ENCODE measurements at places on chromosomes 6 and 20.

GRCh38 chr20:7765221-7765620 lies 175.0 kb downstream of the HAO1 start:
- no peak for DNase-seq

DNA sequence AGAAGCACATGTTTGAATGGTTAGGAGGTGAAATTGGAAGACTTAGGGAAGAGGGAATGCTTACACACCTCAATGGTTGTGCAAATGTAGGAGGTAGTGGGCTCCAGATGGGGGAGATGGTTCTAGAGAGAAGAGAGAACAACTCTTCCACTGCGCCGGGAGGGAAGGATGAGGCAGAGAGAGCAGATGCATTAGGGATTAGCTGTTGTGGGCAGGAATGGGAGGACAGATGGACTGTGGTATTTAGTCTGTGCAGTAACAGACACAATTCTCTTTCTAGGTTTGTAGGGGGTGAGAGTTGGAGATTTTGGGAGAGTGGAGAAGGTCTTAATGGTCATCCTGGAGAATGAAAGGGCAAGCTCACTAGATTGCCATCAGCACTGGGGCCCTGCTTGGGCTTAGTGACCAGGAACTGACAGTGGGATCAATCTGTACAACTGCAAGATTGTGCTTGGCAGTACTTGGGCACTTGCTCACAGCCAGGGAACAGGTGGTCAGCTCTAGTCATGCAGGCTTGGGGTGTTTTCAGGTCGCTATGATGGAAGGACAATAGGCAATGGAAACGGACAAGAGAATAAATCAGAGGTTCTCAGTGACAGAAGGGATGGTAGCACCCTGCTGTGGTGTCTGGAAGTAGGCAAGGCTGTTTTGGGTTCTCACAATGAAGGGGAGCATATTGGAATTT lies 182.0 kb upstream of the MYLIP start:
- DNase-seq = no peak

GRCh38 chr20:32672982-32673851 lies 524 bp downstream of the C20orf203 start:
- DNase-seq = no peak

DNA sequence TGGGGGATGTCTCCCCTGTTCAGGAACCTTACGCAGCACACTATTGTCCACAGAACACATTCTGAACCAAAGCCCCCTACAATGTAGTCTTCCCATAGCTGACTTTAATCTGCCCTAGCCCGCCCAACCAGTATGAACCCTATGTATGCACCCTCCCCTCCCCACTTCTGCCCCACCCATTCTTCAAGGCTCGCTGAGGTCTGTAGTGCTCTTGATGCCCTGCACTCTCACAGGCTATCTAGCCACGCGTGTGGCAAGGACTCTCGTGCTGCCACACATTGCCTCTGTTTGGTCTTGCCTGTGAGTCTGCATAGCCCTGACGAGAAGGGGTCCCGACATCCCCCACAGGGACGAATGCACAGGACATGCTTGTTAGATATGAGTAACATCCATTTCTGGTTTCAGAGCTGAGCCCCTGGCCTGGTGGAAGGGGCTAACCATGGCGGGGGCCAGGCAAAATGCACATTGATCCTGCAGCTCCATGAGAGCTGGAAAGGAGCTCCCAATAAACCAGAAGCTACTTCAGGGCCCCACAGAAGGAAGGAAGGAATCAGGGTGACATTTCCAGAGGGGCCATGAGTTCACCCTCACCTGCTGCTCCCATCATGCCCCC lies 22.6 kb downstream of the MOCS1 start:
- DNase-seq = no peak

DNA sequence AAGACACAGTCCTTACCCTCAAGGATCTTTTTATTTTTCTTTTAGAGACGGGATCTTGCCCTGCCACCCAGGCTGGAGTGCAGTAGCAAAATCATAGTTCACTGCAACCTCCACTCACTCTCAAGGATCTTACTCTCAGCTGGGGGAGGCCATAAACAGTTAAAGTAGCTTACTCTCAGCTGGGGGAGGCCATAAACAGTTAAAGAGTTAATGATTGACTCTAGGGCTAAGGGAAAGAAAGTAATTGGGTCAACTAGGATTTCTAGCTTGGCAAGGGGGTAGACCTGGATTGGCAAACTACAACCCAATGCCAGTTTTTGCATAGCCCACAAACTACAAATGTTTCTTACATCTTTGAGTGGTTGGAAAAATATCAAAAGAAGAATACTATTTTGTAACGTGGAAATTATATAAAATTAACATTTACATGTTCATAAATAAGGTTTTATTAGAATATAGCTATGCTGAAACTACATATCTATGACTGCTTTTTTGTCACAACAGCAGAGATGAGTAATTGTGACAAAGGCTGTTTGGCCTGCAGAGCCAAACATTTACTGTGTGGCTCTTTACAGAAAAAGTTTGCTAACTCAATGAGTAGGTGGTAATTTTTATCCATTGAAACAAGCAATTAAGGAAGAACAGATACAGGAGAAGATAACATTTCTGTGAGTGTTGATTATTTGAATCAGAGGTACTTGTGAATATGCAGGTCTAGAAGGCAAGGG lies 46.4 kb downstream of the PTPRA start:
- no peak for DNase-seq

GRCh38 chr20:17709361-17710293 lies 9.9 kb downstream of the BANF2 start:
- DNase-seq = no peak

DNA sequence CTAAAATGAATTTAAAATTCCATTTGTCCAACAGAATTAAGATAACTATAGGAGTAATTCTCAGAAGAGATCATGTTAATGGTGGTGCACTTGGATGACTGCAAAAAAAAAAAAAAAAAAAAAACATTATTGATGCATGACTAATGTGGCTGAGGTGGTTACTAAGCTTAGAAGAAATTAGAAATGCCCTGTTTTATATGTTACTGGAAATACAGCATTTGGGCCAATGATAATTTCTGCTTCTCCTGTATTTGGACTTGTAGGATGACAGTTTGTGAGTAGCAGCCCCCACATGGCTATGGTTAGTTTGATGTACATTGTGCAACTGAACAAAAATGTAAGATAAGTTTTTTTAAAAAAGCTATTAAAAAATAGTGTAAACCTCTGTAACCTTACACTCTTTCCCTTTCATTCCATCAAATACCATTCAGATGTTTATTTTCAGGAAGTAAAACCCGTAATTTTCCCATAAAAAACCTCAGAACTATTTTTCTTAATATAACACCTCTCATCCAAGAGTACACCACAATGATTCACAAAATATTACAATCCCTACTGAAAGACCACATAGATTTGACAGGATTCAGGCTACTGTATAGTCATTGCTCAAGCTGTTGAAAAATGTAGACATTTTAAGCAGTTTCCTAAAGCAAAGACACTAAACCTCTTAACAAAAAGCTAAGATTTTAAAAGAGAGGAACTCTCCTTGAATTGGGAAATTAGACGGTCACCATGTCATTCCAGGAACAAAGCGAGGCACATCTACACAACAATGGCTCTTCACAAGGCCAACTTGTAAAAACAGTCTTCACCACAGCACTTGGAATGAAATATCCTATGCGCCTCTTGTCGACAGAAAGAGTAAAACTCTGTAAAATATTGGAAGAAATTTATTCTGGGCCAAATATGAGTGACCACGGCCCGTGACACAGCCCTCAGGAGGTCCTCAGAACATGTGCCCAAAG lies 83.0 kb downstream of the WDR27 start:
- no peak for DNase-seq

GRCh38 chr20:48685300-48685699 lies 142.5 kb downstream of the PREX1 start:
- no peak for DNase-seq

DNA sequence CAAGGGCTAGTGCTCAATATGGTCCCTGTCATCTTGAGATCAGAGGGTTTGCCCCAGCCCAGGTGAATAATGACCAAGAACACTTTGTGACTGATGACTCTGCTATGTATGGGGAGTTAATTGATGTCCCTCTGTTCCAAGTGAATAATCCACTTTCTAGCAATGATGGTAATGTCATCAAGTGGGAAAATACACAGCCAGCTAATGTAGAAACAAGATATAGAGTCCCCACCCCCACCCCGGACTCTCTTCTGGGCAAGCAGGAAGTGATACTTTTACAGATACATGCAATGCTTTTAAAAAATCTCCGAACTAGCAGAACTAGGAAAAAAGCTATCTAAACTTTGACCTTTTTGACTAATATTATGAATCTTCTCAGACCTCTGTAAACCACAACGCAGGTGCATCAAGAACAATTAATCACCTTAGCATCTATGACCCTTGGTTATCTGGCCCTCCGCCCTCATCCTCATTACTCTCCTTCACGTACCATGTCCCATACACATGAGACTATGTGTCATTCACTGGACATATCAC lies 30.5 kb downstream of the CNR1 start:
- DNase-seq = no peak

GRCh38 chr6:133945158-133945557 lies 7.9 kb upstream of the TBPL1 start:
- DNase-seq = no peak

GRCh38 chr6:20400456-20401204 lies 1.0 kb upstream of the E2F3 start:
- DNase-seq = no peak

GRCh38 chr6:134533991-134534390 lies 216.1 kb upstream of the SGK1 start:
- no peak for DNase-seq

DNA sequence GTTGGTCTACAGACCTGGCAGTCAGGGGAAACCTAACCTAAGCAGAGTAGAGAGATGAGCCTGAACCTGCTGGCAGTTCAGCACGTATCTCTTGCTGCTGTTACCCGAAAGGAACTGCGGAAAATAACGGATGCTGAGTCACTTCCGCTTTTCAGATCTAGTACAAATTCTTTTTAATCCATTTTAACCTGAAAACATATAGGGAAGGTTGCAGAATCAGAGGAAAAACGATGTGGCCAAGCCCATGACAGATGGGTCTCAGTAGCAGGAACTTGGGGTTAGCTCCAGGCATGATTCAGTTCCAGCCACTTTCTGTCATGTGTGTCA lies 351.9 kb upstream of the PRND start:
- no peak for DNase-seq

- no peak for DNase-seq
Measured at GRCh38 chr6:74075323-74075722, 379.3 kb downstream of the CD109 start.

GRCh38 chr6:161683400-161683799 lies 409.5 kb upstream of the AGPAT4 start:
- no peak for DNase-seq

- no peak for DNase-seq
Measured at GRCh38 chr6:130282234-130282995, 59.7 kb upstream of the SAMD3 start.

GRCh38 chr20:62684981-62685380 lies 23.7 kb upstream of the NTSR1 start:
- no peak for DNase-seq

- DNase-seq = no peak
Measured at GRCh38 chr6:36224918-36225461, 28.4 kb downstream of the BRPF3 start.

- no peak for DNase-seq
Measured at GRCh38 chr6:121383478-121383877, 49.2 kb upstream of the TBC1D32 start.

DNA sequence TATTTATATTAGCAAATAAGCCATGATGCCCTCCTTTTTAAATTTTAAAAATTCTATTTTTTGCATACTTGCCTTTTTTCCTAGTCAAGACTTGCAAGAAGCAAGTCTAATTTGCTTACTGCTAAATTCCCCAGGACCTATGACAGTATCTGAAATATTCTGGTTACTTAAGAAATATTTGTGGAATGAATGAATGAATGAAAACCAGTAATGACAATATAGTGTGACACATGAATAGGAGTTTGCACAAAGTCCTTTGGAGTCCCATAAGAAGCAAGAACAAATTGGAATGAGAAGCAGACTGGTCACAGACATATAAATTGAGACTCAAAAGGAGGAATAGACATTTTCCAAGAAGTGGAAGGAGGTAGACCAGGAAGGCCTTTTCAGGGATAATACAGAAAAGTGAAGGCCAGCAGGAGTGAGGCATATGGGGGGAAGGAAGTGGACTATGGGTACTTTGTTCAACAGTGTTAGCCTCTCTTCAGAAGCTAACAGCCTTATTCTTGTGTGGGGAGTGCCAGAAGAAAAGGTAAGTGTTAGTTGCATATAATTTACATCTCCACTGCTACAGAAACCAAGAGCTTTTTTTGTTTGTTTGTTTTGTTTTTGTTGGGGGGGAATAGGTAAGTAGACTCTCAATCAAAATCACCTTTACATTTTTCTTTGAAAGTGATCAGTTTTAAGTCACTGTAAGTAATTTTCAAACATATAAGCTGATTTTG lies 93.6 kb upstream of the FAM184A start:
- no peak for DNase-seq

- no peak for DNase-seq
Measured at GRCh38 chr6:34110610-34111009, 35.3 kb downstream of the GRM4 start.

GRCh38 chr6:167703781-167704180 lies 122.9 kb upstream of the AFDN start:
- no peak for DNase-seq

DNA sequence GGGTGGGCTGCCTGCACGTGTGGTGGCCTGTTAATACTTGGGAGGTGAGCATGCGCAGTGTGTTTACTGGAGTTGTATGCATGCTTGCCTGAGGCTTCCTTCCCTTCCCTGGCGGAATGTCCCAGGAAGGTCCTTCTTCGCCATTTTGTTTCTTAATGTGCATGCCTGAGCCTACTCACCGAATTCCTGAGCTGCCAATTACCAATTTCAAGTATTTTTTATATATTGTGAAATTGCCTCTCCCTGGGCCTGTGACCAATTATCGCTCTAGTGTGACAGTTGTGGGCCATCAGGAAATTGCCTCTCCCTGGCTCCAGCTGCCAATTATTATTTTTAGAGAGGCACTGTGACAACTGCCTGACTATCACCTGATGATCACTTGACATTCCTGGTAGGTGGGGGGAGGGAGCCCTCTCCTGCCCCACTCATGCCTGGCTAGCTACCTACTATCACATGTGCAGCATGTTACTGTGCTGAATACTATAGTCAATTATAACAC lies 70.0 kb downstream of the FAM50B start:
- DNase-seq = no peak

- no peak for DNase-seq
Measured at GRCh38 chr6:83466328-83466727, 35.5 kb upstream of the ME1 start.

GRCh38 chr6:73377225-73377624 lies 7.5 kb upstream of the OOEP start:
- DNase-seq = no peak

All from memory B cell (primary cell).